Naive B cell (primary cell): ENCODE measurements at places on chromosomes 4 and X. TPM values are rescaled to one million over a fixed set of nuclear protein-coding genes. Genes with fewer than 3 reads are reported as not detected.

MMRN1 gene
- polyA plus RNA-seq: 3.0 TPM

PROM1 gene
- polyA plus RNA-seq: not detected

PAGE2B gene
- polyA plus RNA-seq: not detected

DNA sequence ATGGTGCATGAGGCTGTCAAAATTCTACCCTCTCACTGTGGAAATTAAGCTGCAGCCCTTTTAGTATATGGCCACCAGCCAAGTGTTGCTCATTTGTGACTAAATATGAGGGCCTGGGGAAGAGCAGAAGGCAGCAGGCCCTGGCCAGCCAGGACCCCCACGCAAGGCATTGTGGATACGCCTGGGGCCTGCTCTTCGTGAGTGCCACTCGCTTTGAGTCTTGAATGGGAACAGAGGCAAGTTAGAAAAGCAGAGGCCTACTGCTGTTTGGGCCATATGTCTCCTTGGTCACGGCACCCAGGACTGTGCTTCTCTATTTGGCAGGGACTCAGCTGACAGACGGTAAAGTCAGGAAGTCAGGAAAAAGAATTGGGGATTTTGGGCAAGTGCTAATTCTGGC lies 10.9 kb downstream of the RTL5 start:
- no peak for DNase-seq

- no peak for DNase-seq
These were observed 23.1 kb downstream of the COL4A6 start for GRCh38 chrX:108415146-108415545.

GRCh38 chr4:100076753-100077152 lies 113.5 kb downstream of the DDIT4L start:
- DNase-seq: no peak

CENPVL1 gene
- polyA plus RNA-seq: not detected

- no peak for DNase-seq
These were observed 802.0 kb downstream of the RPA4 start for GRCh38 chrX:97685753-97686152.

GRCh38 chr4:137601934-137602333 lies 69.6 kb upstream of the PCDH18 start:
- DNase-seq: no peak

DNA sequence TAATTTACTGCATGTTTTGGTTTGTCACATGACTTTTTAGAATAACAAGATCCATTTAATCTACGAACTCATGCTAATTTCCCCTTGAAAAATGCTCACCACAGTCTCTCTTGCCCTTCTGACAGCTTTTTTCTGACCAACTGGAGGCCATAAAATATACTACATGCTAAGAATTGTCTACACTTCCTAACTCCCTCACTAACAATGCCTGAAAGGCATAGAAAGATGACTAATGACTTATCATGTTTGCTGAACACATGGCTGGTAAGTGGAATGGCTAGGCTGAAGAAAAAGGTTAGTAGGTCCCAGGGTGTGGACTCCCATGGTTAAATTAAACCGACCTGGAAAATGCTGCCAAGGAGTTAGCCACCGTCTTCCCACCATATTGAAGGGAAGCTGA lies 309.9 kb downstream of the SPOCK3 start:
- no peak for DNase-seq

GRCh38 chr4:81348086-81348777 lies 123.5 kb downstream of the RASGEF1B start:
- DNase-seq: no peak

PRKG2 gene
- 1.9 TPM for polyA plus RNA-seq

PIM2 gene
- 489 TPM for polyA plus RNA-seq

DNA sequence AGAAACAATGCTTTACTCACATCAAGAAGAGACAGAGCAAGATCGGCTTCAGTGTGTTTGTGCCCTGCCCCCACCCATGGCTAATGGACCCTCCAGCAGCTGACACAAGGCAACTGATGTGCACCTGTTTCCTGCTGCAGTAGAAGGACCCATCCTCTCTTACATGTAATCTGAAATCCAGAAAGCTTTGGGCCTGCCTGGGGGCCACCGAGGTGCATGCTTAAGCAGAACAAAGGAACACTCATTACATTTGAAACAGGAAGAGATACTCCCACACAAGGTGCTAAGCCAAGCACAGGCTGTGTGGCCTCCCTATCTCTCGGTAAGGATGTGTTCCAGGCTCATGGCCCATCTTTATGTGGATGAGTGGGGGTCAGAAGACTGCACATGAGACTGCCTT lies 338.0 kb downstream of the SPOCK3 start:
- no peak for DNase-seq

DNA sequence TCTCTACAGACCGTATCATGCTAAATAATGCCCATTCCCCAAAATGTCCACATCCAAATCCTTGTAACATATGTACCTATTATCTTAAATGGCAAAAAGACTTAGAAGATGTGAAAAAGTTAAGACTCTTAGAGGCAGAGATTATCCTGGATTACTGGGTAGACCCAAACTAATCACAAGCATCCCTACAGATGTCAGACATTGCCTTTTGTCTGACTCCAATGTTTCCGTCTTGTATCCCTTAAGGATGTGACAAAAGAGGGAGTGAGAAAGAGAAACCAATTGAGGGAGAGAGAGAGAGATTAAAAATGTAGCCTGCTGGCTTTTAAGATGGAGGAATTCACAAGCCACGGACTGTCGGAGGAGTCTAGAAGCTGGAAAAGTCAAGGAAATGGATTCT lies 401.9 kb upstream of the FSTL5 start:
- DNase-seq: no peak

SPATA4 gene
- polyA plus RNA-seq: not detected

DNA sequence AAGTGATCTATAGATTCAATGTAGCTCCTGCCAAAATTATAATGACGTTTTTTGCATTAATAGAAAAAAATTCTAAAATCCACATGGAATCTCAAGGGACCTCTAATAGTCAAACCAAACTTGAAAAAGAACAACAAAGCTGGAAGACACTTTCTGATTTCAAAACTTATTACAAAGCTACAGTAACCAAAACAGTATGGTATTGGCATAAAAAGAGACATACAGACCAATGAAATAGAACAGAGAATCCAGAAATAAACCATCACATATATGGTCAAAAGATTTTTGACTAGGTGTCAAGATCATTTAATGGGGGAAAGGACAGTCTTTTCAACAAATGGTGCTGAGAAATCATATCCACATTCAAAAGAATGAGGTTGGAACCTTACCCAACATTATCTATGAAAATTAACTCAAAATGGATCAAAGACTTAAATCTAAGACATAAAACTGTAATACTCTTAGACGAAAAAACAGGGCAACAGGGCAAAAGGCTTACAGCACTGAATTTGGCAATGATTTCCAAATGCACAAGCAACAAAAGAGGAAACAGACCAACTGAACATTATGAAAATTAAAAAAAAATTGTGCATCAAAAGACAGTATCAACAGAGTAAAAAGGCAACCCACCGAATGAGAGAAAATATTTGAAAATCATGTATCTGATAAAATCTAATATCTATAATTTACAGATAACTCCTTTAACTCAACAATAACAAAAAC lies 3.9 kb downstream of the FBXO8 start:
- DNase-seq: no peak

BEX2 gene
- 50.1 TPM for polyA plus RNA-seq

DNA sequence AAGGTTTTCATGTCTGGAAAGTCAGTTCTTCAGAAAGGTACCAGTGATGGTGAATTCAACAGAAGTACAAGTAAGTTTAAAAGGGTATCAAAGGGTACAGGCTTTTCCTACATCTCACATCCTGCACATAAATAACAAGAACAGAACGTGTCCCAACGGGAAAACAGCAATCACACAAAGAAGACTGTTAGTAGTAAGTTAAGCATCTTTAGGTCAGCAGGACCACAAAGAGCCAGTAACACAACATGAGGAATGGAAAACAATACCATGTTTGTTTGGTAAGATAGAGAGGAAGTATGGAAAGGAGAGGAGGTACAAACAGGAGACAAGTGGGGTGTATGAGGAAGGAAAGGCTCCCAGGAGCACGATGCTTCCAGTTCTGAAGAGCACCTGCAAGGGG lies 43.2 kb downstream of the SAT1 start:
- DNase-seq: no peak

DNA sequence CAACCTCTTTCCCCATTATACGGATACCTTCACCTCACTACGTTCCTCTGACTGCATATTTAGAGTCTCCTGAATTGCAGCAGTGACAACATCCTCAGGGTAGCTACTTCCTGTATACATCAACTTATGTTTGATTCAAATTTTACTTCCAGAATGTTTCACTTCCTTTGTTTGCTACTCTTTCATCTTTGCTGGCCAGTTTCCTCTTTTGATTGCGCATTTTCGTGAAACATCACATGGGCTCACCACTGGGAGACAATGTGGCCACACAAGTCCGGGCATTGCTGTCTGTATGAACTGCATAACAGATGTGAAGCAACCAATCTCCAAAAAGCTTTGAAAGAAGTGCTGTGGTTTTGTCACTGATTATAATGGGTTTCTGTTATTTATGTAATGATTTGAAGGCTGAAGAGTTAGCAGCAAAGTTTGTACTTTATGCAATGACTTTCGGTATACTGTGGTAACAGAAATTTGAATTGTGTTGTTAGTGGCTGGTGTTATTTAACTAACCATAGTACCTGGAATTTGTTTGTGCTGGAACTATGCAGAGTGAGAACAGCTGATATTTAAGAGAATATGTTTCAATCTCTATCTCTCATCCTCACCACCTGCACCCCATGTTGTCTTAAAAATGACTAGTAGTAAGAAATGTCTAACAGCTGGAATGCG lies 7.4 kb downstream of the SNCA start:
- peak; percentile 69 for DNase-seq

GRCh38 chr4:15809466-15809865 lies 31.3 kb downstream of the CD38 start:
- no peak for DNase-seq

DNA sequence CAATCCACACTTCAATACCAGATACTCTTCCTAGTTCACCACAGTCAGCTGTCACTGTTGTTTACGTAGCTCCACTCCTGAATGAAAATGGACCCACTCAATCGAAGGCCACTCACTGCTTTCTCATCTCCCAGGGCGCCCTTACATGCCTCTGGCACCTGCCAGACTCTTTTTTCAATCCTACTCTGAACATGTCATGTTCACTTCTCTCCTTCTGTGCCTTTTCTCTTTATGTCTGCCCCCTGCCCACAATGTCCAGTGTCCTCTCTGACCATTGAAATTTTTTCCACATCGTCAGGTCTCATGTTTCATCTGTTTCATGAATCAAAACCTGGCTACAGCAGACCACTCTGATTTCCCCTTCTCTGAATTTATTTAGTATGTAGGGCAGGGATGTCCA lies 1.3 kb upstream of the MGAT4D start:
- no peak for DNase-seq
